ENCODE measurements at places on chromosomes 1 and 21.
A peak's percentile ranks its signal among the peaks of the same experiment; 100 is the strongest.

GRCh38 chr1:174794861-174795260, 204.9 kb upstream of the CACYBP start:
- no peak for DNase-seq

- DNase-seq = peak; percentile 27
These were observed 87.5 kb upstream of the KIF26B start for GRCh38 chr1:245067257-245067656.

GRCh38 chr1:2044510-2045319, 5.5 kb upstream of the PRKCZ start:
- DNase-seq = peak; percentile 40

- peak; percentile 38 for DNase-seq
These were observed 60.0 kb upstream of the FGGY start for GRCh38 chr1:59236721-59237545.

DNA sequence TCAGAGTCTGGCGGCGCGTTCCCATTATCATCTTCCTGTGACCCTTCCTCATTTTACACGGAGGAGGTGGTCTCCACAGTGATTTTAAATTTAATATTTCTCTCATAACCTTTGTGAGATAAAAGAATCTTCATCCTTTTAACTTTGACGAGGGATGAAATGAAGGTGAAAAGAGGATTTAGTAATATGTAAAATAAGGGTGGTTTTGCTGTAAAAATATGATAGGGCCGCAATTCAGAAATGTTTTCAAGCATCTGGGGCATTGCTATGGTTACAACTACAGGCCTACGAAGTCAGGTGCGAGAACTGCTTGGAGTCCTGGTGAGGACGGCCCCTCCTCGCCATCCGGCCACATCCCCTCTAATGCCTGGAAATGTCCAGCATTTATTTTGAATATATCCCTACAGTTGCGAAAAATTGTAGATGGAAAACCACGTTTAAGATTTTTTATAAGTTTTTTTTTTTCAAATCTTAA, 422 bp upstream of the RSBN1 start:
- DNase-seq = no peak

DNA sequence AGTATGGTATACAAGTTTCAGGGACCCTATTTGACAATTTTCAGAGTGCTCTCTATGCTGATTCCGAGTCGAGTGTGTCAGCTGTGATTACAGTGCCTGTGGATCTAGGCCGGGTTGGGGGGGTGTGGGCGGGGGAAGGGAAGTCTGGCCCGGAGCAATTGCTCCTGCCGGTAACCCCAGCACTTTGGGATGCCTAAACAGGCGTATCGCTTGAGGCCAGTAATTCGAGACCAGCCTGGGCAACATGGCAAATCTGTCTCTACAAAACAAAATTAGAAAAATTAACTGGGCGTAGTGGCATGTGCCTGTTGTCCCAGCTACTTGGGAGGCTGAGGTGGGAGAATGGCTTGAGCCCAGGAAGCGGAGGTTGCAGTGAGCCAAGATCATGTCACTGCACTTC, 1.6 kb upstream of the IL10RB start:
- DNase-seq = no peak

GRCh38 chr21:33076600-33077329, 6.8 kb downstream of the OLIG1 start:
- DNase-seq = no peak

- DNase-seq = no peak
These were observed 197.3 kb upstream of the IVNS1ABP start for GRCh38 chr1:185514311-185514710.

DNA sequence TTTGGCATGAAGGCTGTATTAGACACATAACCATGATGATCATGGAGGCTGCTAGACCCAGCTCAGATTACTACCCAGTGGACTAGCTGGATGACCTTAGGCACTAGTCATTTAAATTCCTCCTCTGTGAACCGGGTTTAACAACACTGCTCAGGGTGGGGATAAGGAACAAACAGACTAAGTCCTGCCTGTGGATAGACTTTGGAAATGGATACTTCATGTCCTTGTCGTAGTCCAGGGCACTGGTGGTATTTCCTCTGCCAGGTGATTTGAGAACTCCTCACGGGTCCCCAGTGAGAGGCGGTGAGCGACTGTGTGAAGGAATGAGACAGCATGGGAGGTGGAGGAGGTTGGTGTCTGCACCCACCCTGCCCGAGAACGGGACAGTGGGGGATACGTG, 72.9 kb upstream of the SELENON start:
- DNase-seq = no peak

All from fibroblast of skin of abdomen (primary cell).